Fibroblast of upper back skin (primary cell): ENCODE measurements at places on chromosomes 7 and 10.

DNA sequence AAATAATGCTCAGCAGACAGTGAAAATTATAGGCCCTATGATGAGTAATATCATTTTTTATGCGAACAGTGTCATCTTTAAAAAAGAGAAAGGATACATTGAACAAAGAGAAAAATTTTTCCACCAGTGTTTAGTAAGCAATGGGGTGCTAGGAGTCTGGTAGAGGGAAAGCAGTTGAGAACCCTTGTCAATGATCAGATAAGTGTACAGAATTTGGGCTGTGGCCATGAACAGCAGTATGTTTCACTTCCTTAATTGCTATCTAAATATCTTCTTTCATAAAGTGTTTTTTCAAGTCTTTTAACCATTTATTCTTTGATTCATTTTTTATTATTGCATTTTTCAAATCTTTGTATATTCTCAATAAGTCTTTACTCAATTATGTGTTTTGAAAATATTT, 750.7 kb upstream of the KCND2 start:
- no peak for DNase-seq

- DNase-seq = no peak
These were observed 14.1 kb downstream of the PFKP start for GRCh38 chr10:3081383-3081981.

GRCh38 chr7:95469848-95470247, 15.9 kb upstream of the ASB4 start:
- DNase-seq = no peak

DNA sequence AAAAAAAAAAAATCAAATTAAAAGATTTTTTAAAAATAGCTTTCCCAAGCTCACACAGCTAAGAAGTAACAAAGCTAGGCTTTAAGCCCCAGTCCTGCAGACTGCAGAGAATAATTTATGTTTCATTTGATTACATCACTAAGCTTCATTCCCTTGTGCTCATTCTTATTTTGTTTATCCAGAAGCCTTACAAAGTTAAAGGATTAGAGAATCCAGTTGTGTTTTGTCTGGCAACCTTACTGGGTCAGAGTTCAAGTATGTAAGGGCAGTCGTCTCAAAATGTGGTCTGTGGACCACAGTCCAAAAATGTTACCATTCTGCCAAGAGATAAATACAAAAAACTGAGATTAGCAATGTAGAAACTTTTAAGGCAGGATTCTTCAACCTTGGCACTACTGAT, 32.1 kb upstream of the EZH2 start:
- DNase-seq = peak; percentile 91

DNA sequence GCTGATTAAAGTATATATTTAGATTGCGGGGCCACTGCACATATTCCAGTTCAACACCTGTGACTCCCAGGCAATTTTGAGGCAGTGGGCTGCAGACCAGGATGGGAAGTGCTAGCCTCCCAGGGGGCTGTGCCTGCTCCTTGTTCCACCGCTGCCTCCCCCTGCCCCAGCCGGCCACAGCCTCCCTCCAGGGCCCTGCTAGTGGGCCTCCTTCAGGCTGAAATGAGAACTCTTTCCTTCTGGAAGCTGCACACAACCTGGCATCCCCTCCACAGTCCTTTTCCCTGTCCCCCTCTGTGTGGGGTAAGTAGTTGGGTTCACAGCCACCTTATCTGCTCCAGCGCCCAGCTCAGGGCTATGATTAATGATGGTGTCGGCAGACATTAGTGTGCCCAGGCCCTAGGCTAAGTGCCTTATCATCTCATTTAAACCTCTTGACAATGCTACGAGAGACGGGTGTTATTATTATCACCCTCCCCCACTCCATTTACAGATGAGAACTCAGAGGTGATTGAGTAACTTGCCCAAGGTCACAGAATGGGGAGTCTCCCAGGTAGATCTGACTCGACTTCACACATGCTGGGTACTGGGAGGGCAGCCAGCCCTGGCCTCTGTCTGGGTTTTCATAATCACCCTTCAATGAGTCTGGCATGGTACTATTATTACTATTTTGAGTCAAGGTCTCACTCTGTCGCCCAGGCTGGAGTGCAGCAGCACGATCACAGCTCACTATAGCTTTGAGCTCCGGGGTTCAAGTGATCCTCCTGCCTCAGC, 10.8 kb upstream of the SFRP5 start:
- no peak for DNase-seq

GRCh38 chr10:113648478-113648877, 15.4 kb downstream of the NRAP start:
- DNase-seq = no peak
